Glutamatergic neuron (in vitro differentiated cells): ENCODE measurements at places on chromosomes 11 and 22. TPM values are rescaled to one million over a fixed set of nuclear protein-coding genes. Genes with fewer than 3 reads are reported as not detected.
A peak's percentile ranks its signal among the peaks of the same experiment; 100 is the strongest.

DTX4 gene
- 4.1 TPM for total RNA-seq

DNA sequence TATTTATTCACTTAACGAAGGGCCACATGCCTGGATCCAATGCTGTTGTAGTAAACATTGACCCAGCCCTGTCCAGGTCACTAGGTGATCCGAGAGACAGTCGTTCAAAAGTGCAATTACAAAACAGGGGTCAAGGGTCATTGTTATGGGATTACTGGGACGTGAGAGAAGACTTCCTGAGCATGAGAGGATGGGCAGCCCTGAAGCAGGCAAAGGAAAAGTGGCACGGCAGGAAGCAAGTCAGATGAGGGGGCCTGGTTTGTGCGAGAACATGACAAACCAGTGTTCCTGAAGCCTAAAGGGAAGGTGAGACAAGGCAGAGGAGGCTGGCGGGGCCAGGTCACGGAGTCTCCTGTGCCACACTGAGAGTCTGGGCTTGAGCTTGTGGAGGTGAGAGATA, 15.8 kb upstream of the MMP20 start:
- no peak overlapping the region for H3K27ac ChIP-seq
- DNase-seq = no peak
- no peak overlapping the region for H3K4me3 ChIP-seq
- no peaks in the 10 kb centered on the region for H3K4me1 ChIP-seq
- no peaks in the 10 kb centered on the region for H3K36me3 ChIP-seq
- H3K27me3 ChIP-seq = no peaks in the 10 kb centered on the region

GRCh38 chr22:31279821-31280505, 12.3 kb downstream of the PIK3IP1 start:
- H3K27me3 ChIP-seq = peaks cover 3% of the 10 kb centered on the region
- no peak overlapping the region for H3K4me3 ChIP-seq
- peaks cover 11% of the 10 kb centered on the region for H3K4me1 ChIP-seq
- H3K36me3 ChIP-seq = no peaks in the 10 kb centered on the region
- DNase-seq = no peak
- no peak overlapping the region for H3K27ac ChIP-seq

GRCh38 chr11:36751335-36751781, 153.3 kb upstream of the RAG2 start:
- no peak overlapping the region for H3K27ac ChIP-seq
- no peak for DNase-seq
- no peaks in the 10 kb centered on the region for H3K36me3 ChIP-seq
- H3K27me3 ChIP-seq = no peaks in the 10 kb centered on the region

DNA sequence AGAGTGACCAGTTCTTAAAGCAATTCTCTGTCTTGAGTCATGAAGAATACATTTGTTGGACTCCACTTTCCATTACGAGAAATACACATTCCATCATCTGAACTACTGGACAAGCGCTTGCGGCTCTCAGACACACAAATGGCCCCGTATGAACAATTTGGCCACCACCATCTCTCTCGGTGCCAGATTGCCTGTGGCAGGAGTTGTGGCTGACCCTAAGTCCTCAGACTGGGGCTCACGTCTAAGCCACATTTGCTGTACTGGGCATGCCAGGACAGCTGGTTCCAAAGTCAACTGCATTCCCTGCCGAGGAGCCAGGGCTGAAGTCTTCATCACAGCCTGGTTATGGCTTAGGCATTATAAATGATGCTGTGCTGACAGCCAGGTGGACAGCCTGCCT, 227.5 kb downstream of the MIAT start:
- H3K27ac ChIP-seq = no peak overlapping the region
- no peak overlapping the region for H3K4me3 ChIP-seq
- H3K27me3 ChIP-seq = peaks cover 7% of the 10 kb centered on the region
- no peak for DNase-seq
- H3K36me3 ChIP-seq = no peaks in the 10 kb centered on the region

DNA sequence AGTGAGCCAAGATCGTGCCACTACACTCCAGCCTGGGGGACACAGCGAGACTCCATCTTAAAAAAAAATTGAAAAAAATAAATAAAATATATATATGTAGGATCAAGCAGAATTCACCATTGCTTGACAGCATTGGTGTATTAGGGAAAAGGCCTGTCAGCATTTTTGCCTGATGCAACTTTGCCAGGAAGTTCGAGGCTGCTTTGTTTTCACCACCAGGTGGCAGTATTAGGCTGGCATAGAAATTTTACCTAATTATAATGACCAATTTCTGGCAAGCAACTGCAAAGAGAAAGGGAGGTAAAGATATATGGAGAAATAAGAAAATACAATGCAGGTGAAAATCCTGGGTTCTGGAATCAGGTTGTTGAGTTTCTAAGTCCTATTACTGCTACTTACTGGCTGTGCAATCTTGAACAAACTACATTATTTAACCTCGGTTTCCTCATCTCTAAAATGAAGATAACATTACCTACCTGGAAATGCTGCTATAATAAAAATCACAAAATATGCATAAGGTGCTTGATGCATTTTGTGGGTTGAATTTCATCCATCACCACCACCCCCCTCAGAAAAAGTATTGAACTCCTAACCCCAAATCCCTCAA, 24.7 kb downstream of the LAYN start:
- H3K36me3 ChIP-seq = no peaks in the 10 kb centered on the region
- DNase-seq = peak; percentile 61
- no peak overlapping the region for H3K4me3 ChIP-seq
- H3K4me1 ChIP-seq = peaks cover 4% of the 10 kb centered on the region

CD3D gene
- total RNA-seq = not detected

GRCh38 chr11:17883057-17883456, 129.8 kb downstream of the SERGEF start:
- H3K4me1 ChIP-seq = peaks cover 4% of the 10 kb centered on the region
- H3K27ac ChIP-seq = no peak overlapping the region
- no peaks in the 10 kb centered on the region for H3K36me3 ChIP-seq
- no peak overlapping the region for H3K4me3 ChIP-seq
- peaks cover 1% of the 10 kb centered on the region for H3K27me3 ChIP-seq

MYBPC3 gene
- not detected for total RNA-seq

- H3K36me3 ChIP-seq = no peaks in the 10 kb centered on the region
- peaks cover 8% of the 10 kb centered on the region for H3K27me3 ChIP-seq
- no peak overlapping the region for H3K4me3 ChIP-seq
- no peak for DNase-seq
These were observed 1.9 kb downstream of the CRYBB1 start for GRCh38 chr22:26615830-26616435.

DNA sequence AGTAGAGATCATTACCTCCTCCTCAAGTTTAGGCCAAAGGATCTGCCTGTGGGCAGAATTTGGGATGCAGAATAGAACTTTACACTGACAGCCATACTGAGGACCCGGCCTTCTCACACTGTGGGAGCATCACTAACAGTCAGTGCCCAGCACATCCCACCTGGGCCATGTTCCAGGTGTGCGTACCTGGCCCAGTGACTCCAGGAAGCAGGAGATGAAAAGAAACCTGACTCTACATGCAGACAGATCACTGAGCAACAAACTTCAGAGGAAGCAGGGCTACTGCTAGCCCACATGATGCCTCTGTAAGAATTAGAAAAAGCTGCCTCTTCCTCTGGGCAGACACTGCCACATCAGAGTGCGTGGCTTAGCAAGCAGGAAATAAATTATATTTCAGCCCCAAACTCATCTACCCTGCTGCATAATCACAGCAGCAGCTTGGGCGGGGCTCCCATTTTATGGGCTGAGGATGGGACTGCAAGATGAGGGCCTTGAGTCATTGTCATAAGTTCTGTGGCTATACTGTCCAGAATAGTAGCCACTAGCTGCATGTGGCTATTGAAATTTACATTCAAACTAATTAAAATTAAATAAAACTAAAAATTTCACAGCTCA, 6.0 kb upstream of the LMO2 start:
- no peak for DNase-seq
- H3K27ac ChIP-seq = no peak overlapping the region
- peaks cover 1% of the 10 kb centered on the region for H3K27me3 ChIP-seq
- peaks cover 6% of the 10 kb centered on the region for H3K4me1 ChIP-seq
- no peak overlapping the region for H3K4me3 ChIP-seq

DNA sequence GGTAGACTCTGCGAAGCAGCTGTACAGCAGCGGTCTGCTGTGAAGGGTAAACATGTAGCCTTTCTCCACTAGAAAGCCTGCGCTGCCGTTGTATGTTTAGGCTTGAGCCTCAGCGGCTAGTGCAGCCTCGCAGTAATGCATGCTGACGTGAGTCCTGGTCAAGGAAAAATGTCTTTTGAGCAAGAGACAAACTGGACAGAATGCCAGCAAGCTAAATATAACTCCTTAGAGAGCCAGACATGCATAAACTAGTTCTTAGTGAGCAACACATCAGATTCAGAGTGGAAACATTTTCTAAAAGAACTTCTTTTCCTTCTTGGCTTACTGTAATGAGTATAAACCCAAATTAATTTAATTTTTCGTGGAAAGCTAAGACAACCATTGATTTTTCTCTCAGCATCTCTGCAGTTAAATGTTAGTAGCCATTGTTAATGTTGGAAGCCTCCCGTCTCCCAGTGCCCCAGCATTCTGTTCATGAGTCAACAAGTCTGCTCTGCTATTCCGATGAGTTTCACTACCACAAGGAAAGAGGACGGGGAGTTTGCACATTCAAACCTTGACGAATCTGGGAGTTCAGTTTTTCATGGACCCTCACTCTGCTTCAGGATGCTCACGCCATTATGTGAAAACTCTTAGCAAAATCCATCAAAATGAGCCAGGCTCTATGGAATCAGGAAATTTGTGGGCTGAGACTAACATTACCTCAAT, 51.4 kb downstream of the JAM3 start:
- peak; percentile 28 for DNase-seq
- peak overlapping the region; percentile 50 for H3K4me3 ChIP-seq
- peaks cover 64% of the 10 kb centered on the region for H3K4me1 ChIP-seq
- H3K27ac ChIP-seq = peak overlapping the region; percentile 60
